ENCODE measurements at places on chromosomes 2 and 18.

DNA sequence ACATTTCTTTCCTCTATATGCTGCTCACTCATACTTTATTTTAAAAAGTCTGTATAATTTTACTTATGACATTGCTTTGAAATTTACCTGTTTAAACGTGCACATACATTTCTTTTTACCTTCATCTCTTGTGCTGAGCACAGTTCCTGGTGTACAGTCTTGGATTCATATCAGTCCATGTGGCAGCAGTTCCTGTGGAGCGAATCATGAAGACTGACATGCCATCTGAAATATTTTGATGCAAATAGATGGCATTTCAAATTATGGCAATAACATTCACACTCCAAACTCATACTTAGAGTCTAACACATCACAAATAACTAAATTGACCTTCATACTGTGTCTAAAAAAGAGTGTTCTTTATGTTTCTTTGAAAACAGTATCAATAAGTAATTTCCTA, 90.3 kb upstream of the CDH2 start:
- no peak for DNase-seq

GRCh38 chr18:58045242-58046092, 1.4 kb downstream of the NEDD4L start:
- DNase-seq: no peak

DNA sequence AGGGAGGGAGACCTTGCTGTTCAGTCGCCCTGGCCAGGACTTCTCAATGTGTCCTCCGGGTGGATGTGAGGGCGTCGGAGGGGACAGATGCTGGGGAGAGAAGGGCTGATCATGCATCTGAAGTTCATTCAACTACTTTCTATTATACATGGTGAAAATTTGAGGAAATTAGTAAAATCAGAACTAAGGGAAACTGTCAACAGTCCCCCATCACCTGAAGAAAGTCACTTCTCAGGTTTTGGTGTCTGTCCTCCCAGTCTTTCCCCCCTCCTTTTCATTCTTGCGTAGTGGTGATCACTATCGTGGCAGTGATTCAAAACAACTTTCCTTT, 17.4 kb upstream of the ACKR3 start:
- no peak for DNase-seq

- no peak for DNase-seq
Measured at GRCh38 chr2:191957996-191958860, 111.3 kb upstream of the CAVIN2 start.

DNA sequence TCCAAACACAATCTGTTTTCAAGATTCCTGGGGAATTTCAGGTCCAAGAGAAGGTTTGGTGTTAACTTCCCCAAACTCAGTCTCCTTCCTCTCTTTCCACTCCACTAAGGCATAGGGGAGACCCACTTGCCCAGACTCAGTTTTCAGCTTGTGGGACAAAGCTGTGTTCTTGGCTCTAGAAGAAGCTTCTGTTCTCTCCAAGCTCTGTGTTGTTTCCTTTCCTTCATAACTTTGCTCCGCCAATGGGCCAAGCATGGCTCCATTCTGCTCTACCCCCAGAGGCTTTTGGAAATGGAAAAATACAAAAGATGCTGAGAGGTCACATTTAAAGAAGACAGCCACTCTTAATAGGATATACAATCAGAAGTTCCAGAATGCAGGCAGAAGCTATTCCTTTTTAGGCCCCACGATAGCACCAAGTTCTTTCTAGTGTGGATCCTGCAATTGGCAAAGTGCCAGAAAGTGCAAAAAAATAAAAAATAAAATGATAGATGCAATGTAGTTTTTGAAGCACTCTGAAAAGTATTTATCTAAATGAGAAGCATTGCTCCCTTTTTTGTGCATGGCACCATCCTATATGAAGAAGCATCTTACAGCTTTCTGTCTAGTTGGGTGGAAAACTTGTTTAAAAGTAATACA, 510.1 kb downstream of the TXNL1 start:
- DNase-seq: no peak

GRCh38 chr2:239093952-239094351, 246.1 kb downstream of the TWIST2 start:
- no peak for DNase-seq

DNA sequence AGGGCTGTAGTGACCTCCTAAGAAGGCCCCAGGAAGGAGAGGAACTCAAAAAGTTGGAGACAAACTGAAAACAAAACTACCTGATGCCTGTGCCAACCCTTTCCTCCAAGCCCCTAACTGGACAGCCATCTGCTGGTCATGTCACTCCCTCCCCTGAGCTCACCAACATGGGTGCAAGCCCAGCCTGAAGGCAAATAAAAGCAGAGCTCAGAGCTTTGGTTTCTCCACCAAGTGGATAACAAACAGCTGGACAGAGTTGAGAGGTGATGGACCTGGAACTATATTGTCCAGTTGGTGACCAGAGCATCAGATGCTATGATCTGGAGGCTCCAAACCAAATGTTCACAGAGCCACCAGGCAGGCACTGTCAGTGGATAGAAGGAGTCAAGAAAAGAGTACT, 34.6 kb upstream of the MAL start:
- DNase-seq: no peak

DNA sequence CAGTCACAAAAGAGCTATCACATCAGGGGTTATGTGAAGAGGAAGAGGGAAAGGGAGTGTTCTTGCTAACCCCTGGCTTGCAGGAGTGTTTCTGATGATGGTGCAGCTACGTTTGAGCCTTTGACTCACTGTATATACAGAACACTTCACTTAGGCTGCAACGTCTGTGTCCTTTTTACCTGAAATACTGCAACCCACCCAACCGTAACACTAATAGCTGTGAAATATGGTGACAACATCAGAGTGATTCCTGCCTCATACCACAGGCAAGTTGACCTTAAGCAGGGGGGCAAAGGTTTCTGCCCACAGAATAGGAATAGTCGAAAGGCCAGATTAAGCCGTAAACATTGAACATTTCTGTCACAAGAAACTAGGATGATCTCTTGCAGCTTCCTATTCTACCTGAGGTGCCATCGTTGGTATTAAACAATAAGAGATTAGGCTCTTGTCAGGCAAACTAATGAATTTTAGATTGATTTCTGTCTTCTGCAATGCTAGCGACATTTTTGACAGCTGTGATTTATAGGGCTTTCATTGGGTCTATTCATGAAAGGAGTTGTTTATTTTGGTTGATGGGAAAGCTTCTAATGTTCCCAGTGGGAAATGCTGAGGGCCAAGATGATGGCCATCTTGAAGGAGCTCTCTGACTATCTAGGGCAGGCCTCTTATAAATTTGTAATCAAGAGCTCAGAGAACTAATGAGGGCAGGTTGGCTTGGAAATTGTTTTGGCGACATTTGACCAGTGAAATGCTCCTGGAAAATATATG, 316.8 kb downstream of the PIK3C3 start:
- no peak for DNase-seq

- no peak for DNase-seq
Measured at GRCh38 chr2:15802657-15803542, 137.4 kb upstream of the MYCN start.

DNA sequence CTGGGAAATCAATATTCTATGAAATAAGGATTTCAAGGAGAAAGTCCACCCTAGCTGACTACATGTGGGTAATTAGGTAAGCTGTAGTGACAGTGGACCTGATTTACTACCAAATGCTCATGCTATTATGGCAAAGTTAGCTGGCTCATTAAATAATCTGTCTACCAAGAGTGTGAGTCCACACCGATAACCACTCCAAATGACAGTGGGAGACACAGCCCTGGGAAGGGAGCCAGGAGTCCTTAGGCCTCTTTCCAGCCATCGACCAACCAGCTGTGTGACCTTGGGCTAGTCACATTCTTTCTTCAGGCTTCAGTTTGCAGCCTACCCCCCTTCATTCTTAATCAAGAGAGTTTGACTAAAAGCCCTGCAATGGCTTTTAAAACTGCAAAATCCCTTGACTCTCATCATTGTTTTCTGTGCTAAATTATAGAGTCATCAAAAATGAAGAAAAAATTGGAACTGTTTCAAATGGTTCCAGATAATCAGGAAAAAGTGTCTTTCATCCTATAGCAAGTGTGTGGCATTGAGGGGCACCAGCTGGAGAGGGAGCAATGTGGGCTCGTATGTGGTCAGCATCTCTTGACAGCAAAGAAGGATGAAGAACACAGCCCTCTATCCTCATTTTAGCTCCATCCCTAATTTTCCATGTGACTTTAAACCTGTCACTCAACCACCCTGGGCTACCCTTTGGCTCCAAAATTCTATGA, 45.6 kb upstream of the SLC14A2 start:
- DNase-seq: no peak

- DNase-seq: no peak
Measured at GRCh38 chr2:127624320-127624755, 21.6 kb upstream of the GPR17 start.

DNA sequence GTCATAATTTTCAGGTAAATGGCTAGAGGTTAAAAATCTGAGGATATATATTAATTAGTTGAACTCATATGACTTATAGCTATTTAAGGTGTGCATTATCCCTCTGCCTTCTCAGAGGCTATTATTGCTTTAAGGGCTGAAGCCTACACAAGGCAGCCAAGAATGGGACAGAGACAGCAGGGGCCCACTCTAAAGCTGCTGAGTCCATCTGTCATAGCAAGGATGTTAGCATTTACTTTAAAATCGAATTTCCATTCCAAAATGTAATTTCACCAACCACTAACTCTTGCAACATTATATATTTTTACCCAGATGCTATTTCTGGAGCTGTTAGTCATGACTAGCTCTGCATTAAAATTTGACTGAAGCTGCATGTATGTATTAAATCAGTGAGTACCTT, 236.3 kb upstream of the FSIP2 start:
- no peak for DNase-seq

- no peak for DNase-seq
Measured at GRCh38 chr18:56461151-56461550, 177.2 kb downstream of the TXNL1 start.

GRCh38 chr2:19141234-19142004, 217.0 kb downstream of the OSR1 start:
- DNase-seq: no peak

GRCh38 chr2:44964752-44965236, 23.3 kb downstream of the SIX3 start:
- DNase-seq: no peak

- no peak for DNase-seq
Measured at GRCh38 chr2:147416099-147416498, 428.7 kb upstream of the ACVR2A start.

DNA sequence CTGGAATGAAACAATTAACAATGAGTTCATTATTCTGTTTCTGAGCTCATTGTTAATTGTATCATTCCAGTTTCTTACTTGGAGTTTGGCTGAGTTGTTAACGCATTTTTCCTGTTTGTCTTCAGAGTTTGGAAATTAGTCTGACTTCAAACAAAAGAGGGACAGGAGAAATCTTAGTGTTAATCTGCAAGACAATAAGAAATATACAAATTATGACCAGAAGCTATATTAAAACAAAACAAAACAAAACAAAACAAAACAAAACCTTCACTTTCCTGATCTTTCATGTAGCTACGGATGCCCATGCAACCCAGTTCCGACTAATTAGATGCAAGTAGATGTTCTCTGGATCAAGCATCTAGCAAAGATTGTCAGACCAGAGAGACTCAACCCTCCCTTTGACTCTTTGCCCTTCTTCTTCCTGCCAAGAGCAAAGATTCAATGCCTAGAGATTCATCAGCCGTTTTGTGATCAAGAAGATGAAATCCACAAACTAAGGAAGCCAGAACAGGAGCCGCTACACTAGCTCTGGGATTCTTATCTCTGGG, 686.2 kb upstream of the FSHR start:
- DNase-seq: no peak

GRCh38 chr2:38407111-38407682, 30.1 kb upstream of the ATL2 start:
- no peak for DNase-seq

- no peak for DNase-seq
Measured at GRCh38 chr2:174551697-174552096, 45.9 kb downstream of the WIPF1 start.

GRCh38 chr2:165953306-165953654, 296 bp downstream of the TTC21B start:
- DNase-seq: no peak

DNA sequence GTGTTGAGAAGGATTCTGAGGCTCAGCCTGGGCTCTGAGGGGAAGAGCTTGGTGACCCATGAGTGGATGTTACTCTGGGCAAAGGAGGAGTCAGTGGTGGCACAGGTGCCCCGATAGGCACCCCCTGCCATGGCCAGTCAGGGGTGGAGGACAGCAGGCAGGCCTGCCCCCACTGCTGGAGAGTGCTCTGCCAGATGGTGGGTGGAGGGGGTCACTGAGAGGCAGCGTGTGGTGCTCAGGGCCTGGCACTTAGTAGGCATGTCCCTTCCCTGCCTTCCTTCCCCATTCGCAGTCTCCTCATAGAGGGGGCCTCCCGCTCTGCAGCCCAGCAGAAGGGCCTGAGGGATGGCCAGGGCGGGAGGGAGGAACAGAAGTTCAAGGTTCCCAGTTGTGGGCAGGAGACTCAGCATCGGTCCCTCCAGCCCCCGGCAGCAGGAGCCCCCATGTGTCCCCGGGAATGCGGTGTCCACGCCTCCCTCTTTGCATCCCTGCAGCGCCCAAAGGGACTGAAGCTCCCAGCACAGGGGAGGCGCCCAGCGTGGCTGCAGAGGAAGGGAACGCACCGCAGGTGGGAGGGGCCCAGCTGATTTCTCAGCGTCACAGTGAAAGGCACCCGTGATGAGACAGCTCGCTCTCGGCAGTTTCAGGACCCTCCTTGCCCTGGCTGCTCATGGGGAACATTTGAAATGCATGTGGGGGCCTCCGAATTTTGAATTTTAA, 5.7 kb upstream of the SNED1 start:
- no peak for DNase-seq

DNA sequence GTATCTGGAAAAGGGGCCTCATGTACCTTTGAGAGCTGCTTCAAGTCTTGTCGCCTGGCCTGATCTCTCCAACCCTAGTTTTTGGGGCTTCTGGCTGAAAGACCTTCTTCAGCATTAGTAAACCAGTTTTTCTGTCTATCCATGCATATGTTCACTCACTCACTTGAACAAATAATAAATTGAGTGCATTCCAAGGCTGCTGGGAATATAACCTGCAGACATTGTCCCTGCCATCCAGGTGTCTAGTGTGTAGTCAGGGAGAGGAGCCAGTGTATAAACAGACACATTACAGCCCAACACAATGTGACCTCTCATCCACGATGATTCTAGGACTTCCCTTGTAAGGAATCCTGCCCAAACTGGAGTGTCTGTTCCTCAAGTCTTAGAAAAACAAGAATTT, 262.1 kb downstream of the PRKCE start:
- no peak for DNase-seq

- no peak for DNase-seq
Measured at GRCh38 chr2:184363213-184363612, 235.1 kb upstream of the ZNF804A start.

- DNase-seq: no peak
Measured at GRCh38 chr2:83104202-83104601, 1354.9 kb downstream of the SUCLG1 start.

DNA sequence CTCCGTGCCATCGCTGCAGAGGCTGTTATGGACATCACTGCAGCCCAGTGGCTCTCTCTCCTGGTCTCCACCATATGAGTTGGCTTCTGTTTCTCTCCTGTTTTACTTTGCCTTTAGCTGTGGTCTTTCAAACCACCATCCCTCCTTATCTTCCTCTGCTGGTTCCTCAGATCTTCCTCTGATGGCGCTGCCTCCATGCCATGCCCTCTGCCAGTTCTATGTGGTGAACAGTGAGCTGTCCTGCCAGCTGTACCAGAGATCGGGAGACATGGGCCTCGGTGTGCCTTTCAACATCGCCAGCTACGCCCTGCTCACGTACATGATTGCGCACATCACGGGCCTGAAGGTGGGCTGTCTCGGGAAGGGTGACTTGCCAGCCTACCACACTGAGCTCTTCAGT, 13.1 kb downstream of the TYMS start:
- no peak for DNase-seq

GRCh38 chr2:226873051-226873620, 37.3 kb downstream of the RHBDD1 start:
- no peak for DNase-seq

Data from iPS DF 19.7 (cell line).